CD4-positive, alpha-beta T cell (primary cell): ENCODE measurements at places on chromosomes 6 and 20. TPM values are rescaled to one million over a fixed set of nuclear protein-coding genes. Genes with fewer than 3 reads are reported as not detected.

IL20RA gene
- not detected for total RNA-seq

TEAD3 gene
- 0.11 TPM for total RNA-seq

IPCEF1 gene
- 92.4 TPM for total RNA-seq

RTF2 gene
- 52.7 TPM for total RNA-seq

HLA-DRB5 gene
- total RNA-seq, result 12.6 TPM

DNA sequence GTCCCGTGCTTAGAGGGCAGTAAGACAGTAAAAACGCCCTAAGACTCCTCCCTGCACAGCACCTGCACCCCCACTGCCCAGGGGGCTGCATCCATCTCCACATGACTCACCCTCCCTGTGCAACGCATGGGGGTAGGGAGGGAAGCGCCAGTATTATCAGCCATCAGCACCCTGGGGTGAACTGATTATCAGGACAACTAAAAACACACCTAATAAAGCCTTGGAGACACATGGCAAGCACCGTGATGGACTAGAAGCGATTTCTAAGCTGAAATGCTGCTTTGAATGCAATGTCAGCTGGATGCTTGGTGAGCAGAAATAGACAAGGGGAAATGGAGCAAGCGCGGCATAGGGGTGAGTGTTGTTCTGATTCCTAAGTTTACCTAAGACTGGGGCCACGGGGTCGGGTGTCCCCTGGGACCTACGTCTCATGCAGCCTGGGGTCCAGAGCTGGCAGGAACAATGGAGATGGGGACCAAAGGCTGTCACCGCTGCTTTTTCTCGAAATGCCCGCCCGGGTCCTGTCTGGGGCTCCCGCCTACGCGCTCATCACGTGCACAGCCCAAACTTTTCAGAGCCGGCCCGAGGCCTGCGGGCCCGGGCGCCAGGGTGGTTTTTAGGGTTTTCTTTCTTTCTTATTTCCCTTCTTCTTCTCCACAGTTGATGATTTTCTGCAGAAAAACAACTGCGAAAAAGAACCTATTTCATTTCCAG is 702 bp upstream of the TNFAIP3 start:
- DNase-seq, result no peak

DNA sequence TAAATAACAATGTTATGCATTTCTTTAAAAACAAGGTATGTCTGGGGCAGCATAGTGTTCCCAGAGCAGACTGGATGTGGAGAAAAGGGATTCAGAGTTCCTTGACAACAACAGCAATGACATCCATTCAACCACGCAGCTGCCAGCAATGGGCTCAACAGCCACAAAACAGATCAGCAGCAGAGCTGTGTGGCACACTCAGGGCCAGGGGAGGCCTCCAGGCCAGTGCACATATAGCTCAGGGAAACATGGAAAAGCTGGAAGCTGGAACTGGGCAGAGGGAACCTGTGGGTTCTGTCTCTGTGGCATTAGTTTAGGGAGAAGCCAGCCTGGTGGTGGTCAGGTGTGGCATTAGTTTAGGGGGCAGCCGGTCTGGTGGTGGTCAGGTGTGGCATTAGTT is 148.3 kb downstream of the SMOC2 start:
- DNase-seq, result no peak

DNA sequence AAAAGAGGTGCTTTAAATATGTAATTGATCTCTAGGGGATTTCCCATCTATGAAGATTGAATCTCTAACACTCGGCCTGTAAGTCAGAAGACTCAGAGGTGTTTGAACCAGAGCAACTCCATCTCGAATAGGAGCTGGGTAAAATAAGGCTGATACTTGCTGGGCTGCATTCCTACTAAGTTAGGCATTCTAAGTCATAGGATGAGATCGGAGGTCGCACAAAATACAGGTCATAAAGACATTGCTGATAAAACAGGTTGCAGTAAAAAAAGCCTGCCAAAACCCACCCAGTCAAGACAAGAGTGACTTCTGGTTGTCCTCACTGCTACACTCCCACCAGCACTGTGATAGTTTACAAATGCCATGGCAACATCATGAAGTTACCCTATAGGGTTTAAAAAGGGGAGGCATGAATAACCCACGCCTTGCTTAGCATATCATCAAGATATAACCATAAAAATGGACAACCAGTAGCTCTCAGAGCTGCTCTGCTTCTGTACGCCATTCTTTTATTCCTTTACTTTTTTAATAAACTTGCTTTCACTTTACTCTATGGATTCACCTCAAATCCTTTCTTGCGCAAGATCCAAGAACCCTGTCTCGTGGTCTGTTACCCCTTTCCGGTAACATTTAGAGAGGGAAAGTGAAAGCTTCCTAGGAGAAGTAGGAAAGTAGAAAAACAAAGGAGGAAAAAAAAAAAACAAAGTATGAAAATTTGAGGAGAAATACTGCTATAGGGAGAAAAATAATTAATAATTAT is 129.7 kb upstream of the PHACTR1 start:
- no peak for DNase-seq

DNA sequence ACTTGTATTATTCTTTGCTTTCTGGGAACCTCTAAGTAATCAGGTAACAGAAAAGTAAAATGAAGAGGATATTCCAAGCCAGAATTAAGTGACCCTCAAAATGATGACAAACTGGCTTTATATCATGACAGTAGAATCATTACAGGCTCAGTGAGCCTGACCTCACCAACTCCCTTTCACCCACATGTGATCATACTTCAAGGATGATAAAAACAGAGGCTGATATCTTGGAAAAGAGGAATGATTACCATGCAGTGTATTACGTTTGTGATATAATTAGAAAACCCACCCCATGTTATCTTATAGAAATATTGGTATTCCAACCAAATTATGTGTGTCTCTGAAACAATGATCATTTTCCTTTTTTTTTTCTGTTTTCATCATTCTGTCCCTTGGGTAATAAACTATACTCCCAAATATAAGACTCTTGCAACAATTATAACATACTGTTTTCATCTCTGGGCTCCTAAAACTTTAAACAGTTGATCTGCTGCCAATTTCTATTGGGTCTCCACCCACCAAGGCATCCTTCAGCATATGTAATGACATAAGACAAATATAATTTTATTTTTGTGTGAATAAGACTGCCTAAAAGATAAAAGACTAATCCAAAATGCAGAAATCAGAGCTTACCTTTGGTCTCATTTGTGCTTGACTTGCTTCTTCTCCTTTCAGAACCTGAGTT is 115.7 kb downstream of the DST start:
- no peak for DNase-seq

GRCh38 chr6:87544474-87544735 is 45.4 kb downstream of the RARS2 start:
- no peak for DNase-seq

- no peak for DNase-seq
Measured at GRCh38 chr20:46371656-46372055, 34.8 kb downstream of the ELMO2 start.

GRCh38 chr6:148775161-148775560 is 28.3 kb downstream of the UST start:
- no peak for DNase-seq

DNA sequence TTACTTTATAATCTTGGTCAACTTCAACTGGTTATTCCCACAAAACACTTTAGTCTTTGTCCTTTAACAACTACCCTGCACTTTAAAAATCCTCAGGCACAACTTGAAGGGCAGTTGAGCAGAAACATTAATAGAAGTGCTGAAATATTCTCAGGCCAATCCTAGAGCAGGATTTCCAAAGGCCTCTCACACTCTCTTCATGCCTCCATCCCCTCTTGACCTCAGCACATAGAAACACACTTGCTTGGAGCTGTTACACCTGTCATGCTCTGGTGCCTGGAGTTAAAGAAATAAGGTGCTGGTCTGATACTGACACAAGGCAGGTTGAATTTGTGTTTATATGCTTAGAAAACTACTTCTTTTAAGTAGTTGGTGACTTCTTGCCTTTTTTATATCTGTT is 618.8 kb upstream of the POU3F2 start:
- DNase-seq, result no peak

- DNase-seq, result no peak
Measured at GRCh38 chr20:50609438-50609989, 81.8 kb downstream of the RIPOR3 start.
